ENCODE measurements at places on chromosomes 1 and 21.

- DNase-seq = no peak
These were observed 281.4 kb downstream of the RPS6KC1 start for GRCh38 chr1:213332491-213332890.

DNA sequence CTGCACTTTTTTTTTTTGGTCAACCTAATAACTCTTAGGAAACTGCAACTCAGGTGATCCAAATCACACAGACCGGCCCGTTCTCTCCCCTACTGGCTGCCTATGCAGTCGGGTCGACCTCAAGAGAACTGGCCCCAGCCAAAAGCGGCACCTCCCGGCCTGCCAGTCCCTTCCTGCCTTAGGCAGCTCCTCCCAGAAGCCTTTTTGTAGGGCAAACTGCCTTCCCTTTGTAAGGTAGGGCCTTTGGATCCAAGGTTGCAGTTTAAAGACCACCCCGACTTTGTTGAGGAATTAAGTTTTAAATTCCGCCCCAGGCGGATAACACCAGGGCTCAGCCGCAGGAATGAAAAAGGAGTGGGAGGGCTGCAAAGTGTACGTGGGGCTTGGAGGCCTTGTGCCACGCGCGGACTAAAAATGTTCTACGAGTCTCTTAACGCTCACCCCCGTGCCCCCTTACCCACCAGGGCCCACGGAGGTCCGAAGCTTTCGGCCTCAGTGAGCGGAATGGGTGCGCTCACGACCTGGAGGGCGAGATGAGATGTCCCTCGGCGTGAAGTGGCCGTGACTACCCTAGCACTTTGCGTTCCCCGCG lies 642 bp upstream of the ST3GAL3 start:
- DNase-seq = no peak

- DNase-seq = no peak
These were observed 22.7 kb downstream of the PIGM start for GRCh38 chr1:160009081-160009480.

GRCh38 chr1:219419065-219419464 lies 193.8 kb downstream of the ZC3H11B start:
- no peak for DNase-seq

DNA sequence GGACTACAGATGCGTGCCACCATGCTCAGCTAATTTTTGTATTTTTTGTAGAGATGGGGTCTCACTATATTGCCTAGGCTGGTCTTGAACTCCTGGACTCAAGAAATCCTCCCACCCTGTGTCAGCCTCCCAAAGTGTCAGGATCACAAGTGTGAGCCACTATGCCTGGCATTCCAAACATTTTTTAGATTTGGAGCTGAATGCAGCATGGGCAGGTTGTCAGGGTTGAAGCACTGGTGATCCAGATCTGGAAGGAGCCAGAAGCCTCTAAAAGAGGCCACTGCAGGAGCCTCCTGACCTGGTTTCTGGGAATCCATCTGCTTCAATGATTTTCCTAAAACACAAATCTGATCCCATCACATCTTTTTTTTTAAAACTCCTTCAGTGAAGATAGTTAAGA lies 1.8 kb upstream of the CTPS1 start:
- no peak for DNase-seq

DNA sequence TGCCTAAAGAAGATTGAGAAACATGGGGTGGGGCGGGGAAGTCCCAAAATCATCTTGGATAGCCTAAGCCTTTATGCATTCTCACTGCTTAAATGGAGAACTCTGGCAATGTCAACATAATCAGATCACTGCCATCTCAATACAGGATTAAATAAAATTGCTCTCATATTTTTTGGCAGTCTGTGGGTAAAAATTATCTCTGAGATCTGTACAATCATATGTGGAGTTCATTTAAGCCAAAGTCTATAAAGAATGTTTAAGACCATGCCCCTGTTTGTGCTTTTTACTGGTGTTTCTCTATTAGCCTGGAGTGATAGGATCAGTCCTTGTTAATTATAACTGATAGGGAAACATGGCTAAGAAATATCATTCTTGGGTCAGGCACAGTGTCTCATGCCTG lies 136.3 kb downstream of the GPR52 start:
- no peak for DNase-seq

GRCh38 chr1:3573500-3573899 lies 37.8 kb downstream of the MEGF6 start:
- peak; percentile 7 for DNase-seq

- DNase-seq = no peak
These were observed 11.5 kb upstream of the PLA2G5 start for GRCh38 chr1:20058531-20058930.

DNA sequence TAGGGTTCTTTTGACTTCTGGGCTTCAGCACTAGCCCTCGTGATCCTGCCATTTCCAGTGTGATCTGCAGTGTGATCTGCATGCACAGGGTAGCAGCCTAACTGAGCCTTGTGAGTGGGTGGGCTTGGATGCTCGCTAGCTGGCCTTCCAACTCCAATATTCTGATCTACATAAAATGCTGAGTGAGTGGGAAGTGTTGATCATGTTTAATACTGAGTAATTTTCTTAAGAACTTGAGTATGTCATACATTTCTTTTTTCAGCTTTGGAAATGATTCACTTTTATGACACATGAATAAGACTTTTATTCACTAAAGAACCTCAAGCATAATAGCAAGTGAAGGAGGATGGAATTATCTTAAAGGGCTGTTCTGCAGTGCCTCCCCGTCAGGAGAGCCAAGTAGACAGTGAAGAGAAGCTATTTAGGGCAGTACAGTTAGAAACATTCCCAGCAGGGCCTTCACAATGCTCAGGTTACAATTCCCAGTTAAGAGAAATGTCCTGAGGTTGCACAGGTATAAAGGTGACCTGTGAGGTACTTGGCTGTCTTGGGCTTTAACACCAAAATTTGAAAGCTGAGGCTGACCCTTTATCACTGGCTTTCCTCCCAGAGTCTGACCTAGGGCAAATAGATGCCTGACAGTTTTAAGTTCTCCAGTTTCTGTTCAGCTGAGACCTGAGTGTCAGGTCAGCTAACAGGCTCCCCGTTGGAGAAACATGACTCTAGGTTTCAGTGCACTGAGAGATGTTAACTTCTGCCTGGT lies 29.1 kb upstream of the LRRC8C start:
- DNase-seq = no peak

GRCh38 chr1:9066945-9067807 lies 2.3 kb downstream of the SLC2A5 start:
- no peak for DNase-seq

GRCh38 chr1:177975588-177976495 lies 6.0 kb upstream of the SEC16B start:
- DNase-seq = peak; percentile 69

GRCh38 chr1:958823-959730 lies at the start of gene NOC2L:
TSS of gene NOC2L (minus strand) at chr1:959256. CDS start at chr1:959240, 16 bp downstream.
- peak; percentile 74 for DNase-seq

DNA sequence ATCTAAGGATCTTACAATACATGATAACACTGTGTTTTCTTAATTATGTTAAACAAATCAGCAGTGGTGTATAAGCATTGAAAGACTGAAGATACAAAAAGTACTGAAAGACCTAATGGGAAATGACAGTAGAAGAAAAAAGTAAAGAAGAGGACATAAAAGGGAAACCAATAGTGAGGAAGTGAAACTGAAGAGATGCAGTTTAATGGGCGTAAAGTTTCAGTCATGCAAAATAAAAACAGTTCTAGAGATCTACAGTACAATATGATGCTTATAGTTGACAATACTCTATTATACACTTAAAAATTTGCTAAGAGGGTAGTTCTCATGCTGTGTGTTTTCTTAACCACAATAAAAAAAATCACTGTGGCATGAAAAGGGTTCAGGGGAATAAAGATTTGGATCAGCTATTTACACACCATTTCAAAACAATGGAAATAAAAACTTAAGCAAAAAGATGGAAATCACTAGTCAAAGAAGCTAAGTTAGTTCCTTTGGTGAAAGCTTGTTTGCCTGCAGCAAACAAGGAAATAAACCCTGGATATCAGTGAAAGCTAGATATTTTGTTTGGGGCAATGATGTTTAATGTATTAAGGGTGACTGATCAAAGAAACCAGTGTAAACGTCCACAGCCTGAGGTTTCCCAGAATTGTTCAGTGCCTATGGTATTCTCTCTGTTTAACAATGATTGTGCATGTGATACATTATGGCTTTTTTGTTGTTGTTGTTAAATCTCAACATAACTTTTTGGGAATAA lies 1160.8 kb upstream of the ADGRL2 start:
- no peak for DNase-seq

- no peak for DNase-seq
These were observed 5.4 kb downstream of the HMGN2 start for GRCh38 chr1:26477446-26478152.

DNA sequence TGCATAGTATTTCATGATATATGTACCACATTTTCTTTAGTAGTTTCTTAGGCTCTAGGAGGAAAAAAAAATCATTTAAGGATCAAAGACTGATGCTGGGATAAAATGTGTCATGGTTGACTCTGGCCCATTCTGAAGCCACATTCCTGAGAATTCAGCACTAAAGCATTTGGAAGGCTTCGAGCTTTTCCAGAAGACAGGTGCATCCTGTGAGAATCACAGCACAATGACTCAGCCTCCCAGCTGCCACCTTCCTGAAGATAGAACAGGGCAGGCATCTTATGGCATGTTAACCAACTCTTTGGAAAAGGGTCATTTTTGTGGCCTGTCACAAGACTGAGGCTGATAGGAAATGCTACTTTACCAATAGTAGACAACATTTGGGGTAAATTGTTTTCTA lies 359.9 kb downstream of the PCP4 start:
- no peak for DNase-seq

- no peak for DNase-seq
These were observed 19.9 kb downstream of the GBP1 start for GRCh38 chr1:89044970-89045721.

GRCh38 chr1:160704250-160704649 lies 7.4 kb downstream of the CD48 start:
- DNase-seq = no peak

DNA sequence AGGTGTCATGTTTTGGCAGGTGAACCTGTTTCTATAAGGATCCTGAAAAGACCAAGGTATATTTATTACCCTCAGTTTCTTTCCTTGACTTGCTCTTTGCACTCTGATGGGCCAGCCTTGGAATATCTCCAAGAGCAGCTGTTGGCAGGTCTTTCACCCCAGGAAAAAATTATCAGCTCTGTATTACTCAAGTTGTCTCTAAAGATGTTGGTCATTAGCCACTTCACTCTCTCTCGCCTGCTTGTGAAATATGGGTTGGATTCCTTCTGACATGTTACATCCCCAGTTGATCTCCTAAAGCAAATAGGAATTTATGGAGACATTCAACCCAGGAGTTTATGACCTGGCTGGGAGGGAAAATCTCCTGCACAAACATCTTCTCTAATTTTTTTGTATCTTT lies 85.9 kb downstream of the KCNJ15 start:
- no peak for DNase-seq

- no peak for DNase-seq
These were observed 27.9 kb downstream of the LRRC8B start for GRCh38 chr1:89552471-89553081.

GRCh38 chr1:231162970-231163829 lies 1.3 kb downstream of the TRIM67 start:
- DNase-seq = no peak

- DNase-seq = no peak
These were observed at the start of gene MX1 for GRCh38 chr21:41425954-41426675. TSS of gene MX1 (plus strand) at chr21:41426239. CDS start at chr21:41432071, 5,832 bp downstream.

- DNase-seq = no peak
These were observed 34.0 kb upstream of the SAMD13 start for GRCh38 chr1:84267476-84267875.

- no peak for DNase-seq
These were observed 14.4 kb downstream of the TMPRSS3 start for GRCh38 chr21:42381347-42381984.

DNA sequence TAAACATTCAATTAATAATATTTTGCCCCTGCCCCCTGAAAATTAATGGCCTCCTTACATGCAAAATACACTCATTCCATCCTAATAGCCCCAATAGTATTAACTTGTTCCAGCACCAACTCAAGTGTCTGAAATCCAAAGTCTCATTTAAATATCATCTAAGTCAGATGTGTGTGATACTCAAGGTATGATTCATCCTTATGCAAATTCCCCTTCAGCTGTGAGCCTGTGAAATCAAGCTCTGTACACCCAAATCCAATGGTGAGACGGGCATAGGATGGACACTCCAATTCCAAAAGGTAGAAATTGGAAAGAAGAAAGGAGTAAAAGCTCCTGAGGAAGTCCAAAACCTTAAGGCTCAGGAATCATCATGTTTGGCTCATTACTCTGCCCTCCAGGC lies 83.5 kb downstream of the HHAT start:
- no peak for DNase-seq

DNA sequence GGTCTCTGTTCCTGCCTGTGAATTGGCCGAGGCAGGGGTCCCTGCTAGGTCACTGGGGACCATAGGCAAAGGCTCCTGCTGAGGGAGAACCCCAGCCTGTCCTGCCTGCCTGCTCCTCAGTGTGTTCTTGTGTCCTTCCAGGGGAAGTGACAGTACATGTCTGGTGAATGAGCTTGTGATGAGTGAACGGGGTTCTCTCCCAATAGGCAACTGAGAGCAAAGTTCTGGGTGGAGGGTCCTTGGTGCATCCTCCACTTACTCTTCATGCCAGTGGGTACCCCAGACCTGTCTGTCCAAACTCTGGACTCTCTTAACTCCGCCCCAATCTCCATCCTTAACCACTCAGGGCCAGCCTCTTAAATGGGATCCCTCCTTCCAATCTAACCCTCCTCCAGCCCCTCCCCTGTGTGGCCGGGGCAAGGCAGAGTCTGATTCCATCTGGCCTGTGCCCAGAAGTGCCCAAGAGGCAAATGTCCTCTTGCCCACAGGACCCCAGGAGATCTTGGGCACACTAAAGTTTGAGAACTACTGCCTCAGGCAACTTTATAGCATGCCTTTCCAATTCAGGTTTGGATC lies 2.0 kb downstream of the XKR8 start:
- DNase-seq = no peak

- peak; percentile 99 for DNase-seq
These were observed at the start of gene STIL for GRCh38 chr1:47313915-47314664. TSS of gene STIL (minus strand) at chr1:47314147. CDS start at chr1:47310319, 3,828 bp downstream.

DNA sequence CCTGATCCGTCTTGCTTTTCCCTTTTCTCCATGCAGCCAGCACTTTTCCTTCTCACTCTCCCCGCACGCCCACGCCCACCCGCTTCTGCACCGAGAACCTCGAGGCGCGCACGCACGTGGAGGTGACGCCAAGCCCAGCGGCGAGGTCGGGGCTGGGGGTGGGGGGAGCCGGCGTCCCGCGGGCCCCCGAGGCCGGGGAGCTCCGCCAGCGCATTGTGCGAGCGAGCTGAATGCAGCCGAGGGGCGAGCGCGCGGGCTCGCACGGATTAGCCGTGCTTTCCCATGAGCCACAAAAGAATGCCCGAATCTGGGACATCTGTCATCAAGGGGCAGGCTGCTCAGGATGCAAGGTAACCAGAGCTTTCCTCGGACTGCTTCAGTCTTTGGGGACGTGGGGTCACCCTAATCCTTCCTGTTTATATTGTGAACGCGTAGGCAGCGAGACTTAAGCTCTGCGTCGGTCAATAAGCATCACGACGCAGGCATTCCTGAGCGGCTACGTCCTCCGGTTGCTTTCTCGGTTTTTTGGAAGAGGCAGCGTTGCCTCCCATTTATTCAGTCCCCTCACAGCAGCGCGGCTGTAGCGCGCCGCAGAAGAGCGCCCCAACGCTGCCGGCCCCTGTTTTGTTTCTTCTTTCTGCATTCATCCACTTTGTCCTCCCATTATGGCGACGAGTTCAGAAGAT lies 67.3 kb upstream of the AKT3 start:
- DNase-seq = no peak

Data from NCI-H446 treated with DMSO at 0.1 percent for 48 hours (cell line).